ENCODE measurements at places on chromosomes 5 and 9.

- no peak for DNase-seq
Observed at GRCh38 chr9:94787266-94787665, 60.8 kb downstream of the AOPEP start.

- no peak for DNase-seq
Observed at GRCh38 chr5:63456279-63456678, 506.0 kb downstream of the HTR1A start.

DNA sequence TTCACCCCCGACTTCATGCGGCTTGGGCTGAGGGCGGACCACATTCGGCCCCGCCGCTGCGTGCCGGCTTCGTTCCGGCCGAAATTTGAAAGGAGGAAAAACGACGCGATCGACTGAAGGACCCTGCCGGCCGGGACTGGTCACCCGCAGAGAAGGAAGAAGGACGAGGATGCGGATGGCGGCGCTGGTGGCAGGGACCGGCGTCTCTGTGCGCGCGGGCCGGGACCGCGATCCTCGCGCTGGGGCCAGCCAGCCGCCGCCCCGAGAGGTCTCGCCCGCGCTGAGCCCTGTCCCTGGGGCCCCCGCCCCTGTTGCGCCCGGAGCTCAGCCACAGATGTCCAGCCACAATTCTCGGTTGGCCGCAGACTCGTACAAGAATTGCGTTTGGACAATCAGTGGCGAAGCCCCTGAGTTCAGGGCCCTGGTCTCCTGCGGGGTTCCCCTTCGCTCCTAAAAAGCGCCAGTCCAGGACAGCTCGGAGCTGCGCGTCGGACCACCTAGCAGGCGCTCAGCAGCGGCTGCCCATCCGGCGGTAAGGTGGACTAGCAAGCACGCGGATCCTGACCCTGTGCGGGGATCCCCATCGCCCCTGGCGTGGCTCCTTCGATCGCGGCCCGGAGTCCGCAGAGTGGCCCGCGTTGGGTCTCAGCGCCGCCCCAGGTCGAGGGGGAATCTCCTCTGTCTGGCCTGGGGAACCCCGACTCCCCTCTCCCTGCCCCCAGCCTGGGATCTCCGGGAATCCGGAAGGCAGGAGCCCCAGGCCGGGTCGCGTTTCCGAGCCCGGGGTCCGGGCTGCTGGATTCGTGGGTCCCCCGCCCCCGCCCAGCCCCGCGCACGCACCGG, 21.3 kb downstream of the URM1 start:
- DNase-seq, result no peak

- no peak for DNase-seq
Observed at GRCh38 chr9:16640649-16641048, 229.8 kb downstream of the BNC2 start.
